ENCODE measurements at places on chromosomes 4 and X.

DNA sequence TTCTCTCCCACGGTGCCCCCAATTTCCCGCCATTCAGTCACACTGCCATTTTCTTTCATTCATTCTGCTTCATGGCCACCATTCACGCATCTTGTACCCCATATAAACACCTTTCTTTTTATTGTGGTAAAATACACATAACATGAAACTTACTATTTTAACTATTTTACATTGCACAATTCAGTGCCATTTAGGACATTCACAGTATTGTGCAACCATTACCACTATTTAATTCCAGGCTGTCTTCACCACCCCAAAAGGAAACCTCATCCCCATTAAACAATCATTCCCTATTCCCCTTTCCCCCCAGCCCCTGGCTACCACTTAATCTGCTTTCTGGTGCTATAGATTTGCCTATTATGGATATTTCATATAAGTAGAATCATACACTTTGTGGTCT is 15.9 kb downstream of the SPACA5 start:
- no peak for DNase-seq

DNA sequence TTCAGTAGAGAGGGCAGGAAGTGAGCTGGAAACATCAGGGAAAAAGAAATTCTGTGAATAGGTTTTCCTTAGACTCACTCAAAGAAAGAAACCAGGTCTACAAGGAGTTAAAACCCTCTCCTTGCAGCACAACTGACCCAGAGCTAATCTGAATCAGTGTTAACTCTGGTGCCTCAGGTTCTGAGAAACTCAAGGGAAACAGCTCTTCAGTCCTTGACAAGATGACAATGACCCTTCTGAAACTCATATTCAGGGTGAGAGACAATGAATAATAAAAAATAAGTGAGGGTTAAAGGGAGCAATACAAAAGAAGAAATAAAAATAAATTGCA is 903.6 kb downstream of the STPG2 start:
- no peak for DNase-seq

GRCh38 chrX:48683411-48683982 is at the start of gene WAS:
WAS (plus strand) TSS chrX:48683799; CDS start chrX:48683854, 55 bp downstream.
- peak; percentile 32 for DNase-seq

GRCh38 chr4:148007314-148007760 is 275.4 kb downstream of the ARHGAP10 start:
- no peak for DNase-seq

- peak; percentile 26 for DNase-seq
These were observed at the start of gene NUDT6 for GRCh38 chr4:122921971-122922876. NUDT6 (minus strand) TSS chr4:122922597; CDS start chr4:122922572, 25 bp downstream.

DNA sequence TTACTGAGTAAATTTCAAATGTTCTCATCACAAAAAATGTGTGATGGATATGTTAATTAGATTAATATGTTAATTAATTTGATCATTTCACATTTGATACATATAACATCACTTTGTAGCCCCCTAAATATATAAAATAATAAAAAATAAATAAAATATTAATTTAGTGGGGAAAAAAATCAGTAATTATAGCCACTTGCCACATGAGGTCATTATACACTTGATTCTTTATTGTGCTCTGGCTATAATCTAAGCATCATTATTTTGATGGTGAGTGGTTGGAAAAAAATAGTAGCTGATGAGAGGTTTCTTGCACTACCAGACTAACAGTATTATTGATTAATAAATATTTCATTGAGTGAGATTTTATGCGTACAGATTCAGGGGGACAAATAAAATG is 57.4 kb downstream of the DCK start:
- DNase-seq: no peak

DNA sequence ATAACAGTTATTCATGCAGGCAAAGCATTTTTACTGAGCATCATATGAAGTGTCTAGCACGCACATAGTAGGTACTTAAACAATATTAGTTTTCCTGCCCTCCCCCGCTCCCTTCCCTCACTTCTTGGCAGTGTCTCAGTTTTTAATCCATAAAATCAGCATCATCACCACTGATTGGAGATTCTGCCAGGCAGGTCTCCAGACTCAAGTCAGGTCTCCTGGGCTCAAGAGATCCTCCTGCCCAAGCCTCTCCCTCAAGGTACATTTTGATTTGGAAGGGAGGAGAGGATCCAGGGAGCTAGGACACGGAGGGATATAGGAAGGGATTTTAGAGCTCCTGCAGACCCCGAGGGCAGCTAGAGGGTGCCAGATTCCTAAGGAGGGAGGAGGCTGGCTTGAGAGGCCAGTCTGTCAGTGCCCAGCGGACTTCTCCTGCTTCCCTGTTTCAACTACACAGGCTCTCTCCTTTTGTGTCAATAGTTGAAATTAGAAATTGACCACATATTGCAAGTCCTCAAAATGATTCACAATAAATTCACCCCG is 4.4 kb upstream of the FAT1 start:
- no peak for DNase-seq

DNA sequence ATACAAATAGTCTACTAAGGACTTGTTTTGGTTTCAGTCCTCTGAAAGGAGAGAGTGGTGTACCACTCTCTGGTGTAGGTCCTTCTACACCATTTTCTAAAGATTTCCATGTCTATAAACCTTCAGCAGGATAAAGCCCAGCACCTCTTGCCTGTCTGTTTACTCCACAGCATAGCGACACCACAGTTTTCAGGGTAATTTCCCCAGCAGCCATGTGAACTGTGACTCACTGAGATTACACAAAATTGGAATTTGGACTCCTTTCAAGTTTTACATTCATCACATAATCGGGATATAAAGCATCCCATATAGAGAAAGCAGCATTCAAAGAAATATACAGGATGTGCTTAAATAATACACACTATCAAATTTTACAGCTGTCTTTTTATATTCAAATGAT is 229.6 kb downstream of the PRDM5 start:
- DNase-seq: no peak

- no peak for DNase-seq
These were observed 18.0 kb upstream of the UBA1 start for GRCh38 chrX:47175588-47175980.

GRCh38 chr4:24382381-24382780 is 202.0 kb downstream of the DHX15 start:
- no peak for DNase-seq

- DNase-seq: no peak
These were observed 18.9 kb downstream of the SMC1A start for GRCh38 chrX:53403535-53403934.

DNA sequence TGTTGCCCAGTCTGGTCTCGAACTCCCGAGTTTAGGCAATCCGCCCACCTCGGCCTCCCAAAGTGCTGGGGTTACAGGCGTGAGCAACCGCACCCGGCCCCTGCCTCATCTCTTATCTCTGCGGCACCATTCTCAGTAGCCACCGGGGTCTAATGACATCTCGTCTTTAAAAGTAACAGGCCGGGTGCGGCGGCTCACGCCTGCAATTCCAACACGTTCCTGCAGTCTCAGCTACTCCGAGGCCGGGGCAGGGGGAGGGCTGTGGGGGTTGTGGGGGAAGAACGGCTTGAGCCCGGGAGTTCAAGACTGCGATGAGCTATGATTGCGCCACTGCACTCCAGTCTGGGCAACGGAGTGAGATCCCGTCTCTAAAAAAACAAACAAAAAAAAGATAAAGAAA is 28.8 kb downstream of the ING2 start:
- DNase-seq: no peak
